ENCODE measurements at places on chromosomes 6 and 20. TPM values are rescaled to one million over a fixed set of nuclear protein-coding genes. Genes with fewer than 3 reads are reported as not detected.

Gene MDN1
- 27.9 TPM for polyA plus RNA-seq

Gene RFX6
- not detected for polyA plus RNA-seq

Gene KCNQ2
- polyA plus RNA-seq: 5.3 TPM

Gene PSMF1
- polyA plus RNA-seq: 97.8 TPM

GRCh38 chr20:2624190-2624589, 28.2 kb upstream of the NOP56 start:
- no peak for DNase-seq

DNA sequence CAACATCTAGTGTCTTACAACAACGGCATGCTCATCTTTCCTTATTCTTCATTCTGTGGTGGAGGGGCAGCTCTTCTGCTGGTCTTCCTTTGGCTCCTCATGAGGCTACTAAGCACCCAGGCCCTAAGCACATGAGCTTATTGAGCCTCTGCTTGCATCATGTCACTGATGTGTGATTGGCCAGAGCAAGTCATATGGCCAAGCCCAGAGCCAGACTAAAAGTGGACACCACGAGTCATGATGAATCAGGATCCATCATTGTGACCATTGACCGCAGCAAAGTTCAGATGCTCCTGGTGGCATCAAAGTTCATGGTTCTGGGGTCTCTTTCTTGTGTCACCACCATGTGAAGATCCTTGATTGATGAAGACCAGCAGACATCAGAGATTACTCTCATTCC, 192.0 kb upstream of the FOXA2 start:
- no peak for DNase-seq

All from muscle of arm (tissue), 14 donors.